ENCODE measurements at places on chromosomes 1 and 21. TPM values are rescaled to one million over a fixed set of nuclear protein-coding genes. Genes with fewer than 3 reads are reported as not detected.
A peak's percentile ranks its signal among the peaks of the same experiment; 100 is the strongest.

- DNase-seq: peak; percentile 81
Measured at GRCh38 chr1:113928941-113929749, at the start of gene HIPK1. Gene HIPK1, plus strand, starts transcription at chr1:113929324.

DNA sequence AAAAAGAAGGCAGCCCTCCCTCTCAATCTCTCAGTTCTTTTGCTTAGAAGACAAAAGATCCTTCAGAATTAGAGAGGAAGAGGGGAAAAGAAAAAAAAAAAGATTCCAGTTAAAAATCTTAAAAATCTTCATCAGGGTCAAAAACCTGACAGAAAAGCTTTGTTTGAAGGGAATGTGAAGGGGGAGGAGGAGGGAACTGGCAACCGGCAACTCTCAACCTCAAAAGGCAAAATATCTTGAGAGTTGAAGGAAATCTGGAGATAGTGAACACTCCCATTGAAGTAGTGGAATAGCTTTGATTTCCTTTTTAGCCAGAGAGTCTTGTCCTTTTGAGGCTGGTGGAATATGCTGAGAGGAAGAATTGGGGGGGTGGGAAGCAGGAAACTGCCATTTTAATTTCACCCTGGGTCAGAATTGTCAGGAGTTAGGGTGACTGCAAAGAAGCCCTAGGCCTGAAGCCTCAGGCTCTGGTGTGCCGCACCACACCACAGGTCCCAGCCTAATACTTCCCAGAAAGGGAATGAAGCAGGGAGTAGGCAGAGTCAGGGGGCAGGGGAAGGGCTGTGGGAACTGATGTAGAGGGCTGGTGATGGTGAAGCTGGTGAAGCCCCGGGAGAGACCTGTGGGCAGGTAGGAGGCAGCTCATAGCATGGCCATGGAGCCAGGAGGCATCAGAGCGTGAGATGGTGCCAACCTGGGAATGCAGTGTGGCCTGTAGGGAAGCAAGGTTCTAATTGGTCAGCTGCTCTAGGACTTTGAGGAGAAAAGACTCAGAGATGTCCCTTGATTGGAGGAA, 24.6 kb downstream of the KIRREL1 start:
- no peak for DNase-seq

GRCh38 chr1:17952506-17952905, 155.1 kb upstream of the IGSF21 start:
- no peak for DNase-seq

- no peak for DNase-seq
Measured at GRCh38 chr1:13956393-13956792, 256.4 kb downstream of the PRDM2 start.

DNA sequence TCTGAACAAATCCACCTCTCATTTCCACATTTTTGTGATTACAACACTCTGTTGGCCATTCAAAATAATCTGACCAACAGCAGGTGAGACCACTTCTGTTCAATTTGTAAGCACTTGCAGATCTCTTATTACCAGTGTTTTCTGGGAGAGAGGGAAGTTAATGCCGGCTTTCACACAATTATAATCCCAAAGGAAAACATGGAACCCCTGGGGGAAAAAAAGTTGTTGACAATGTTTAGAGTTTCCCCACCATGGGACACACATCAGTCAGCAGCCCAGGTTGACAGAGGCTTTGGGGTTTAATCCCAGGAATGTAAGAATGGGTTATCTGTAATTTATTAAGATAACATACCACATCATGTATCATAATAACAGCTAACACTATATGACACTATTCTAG, 68.4 kb upstream of the TNFSF4 start:
- no peak for DNase-seq

The ANGPTL7 gene
- total RNA-seq: not detected

All from PC-9 (cell line).